NB4 (cell line): ENCODE measurements at places on chromosomes 2 and 18.

GRCh38 chr18:12326711-12327460 is 18.8 kb downstream of the TUBB6 start:
- no peak for DNase-seq

- no peak for DNase-seq
Observed at GRCh38 chr2:56337342-56337741, 153.6 kb downstream of the CCDC85A start.

DNA sequence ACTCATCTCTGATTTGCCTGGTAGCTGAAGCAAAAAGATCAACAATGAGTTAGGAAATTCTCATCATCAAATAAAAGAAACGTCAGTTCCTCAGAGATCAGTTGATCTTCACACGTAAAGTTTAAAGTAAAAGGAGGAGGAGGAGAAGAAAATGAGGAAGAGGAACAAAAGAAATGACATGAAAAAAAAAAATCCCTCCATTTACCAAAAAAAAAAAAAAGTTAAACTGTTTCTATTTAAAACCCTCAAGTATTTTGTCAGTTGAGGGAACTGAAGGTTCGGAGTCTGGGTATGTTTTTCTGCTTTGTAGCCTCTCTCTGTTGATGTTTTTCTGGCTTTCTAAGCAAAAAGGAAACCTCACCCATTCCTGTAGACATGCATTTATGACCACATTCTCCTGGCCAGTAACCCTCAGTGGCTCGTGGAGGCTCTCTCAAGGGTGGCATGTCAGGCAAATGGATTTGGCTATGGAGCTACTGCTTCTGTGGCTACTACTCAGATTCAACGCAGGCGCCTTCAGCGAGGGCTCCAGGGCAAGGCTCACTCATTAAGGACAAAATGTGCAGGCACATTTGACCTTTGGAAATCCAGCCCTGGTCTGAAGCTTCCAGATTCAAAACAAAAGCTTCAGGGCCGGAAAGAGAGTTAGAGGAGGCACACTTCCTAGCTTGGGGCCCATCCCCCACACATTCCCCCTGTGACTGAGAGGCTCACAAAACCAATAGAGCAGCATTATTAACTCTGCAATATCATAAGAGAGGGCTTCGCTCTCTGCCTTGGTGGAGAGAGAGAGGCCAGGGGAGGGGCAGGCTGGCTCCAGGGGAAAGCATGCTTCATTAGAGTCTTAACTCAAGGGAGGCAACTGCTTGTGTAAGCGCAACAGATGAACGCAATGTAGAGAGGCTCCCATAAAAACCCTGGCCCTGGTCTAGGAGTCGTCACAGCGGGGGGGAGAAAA is 22.3 kb downstream of the KLF7 start:
- peak; percentile 93 for DNase-seq

GRCh38 chr2:215712871-215713790 is 277.3 kb upstream of the FN1 start:
- no peak for DNase-seq

DNA sequence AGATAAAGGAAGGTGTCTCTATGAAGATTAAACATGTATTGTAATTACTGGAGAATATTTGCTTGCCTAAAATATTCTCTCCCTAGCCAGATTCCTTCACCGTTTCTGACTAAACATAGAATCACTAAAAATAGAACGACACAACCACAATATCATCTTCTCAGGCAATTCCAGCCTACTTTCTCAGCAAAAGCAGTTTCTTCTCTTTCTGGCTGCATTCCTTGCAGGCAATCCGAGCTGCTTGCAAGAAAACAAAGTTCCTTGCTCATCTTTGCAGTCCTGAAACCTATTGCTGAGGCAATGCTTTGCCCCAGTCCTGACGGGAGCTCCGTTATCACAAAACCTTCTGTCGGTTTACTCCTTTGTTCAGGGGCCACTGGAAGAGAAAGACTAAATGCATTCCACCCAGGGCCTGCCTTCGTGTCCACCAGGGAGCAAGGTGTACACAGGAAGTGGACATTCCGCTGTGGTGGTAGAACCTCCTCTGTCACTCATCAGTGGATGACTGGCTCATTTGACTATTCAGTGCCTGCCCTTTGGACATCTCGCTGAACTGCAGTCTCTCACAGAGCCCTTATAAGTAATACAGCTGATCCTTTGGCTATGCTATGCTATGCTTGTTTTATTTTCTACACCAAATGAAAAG is 239.2 kb upstream of the DOK6 start:
- DNase-seq, result no peak

GRCh38 chr18:39341129-39341528 is 1775.5 kb upstream of the CELF4 start:
- no peak for DNase-seq

DNA sequence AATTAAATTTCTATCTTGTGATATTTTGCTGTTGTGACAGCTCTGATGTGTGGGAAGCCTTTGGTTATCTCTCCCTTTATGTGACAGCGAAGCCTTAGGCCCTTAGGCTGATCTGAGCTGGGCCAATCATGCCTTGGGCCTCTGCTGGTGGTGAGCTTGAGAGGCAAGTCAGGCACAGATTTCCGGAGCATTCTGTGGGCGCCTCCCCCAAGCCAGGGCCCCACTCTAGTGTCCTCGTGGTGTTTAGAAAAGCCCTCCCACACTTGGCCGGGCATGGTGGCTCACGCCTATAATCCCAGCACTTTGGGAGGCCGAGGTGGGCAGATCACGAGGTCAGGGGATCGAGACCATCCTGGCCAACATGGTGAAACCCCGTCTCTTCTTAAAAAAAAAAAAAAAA is 239.8 kb downstream of the SH3RF3 start:
- DNase-seq, result no peak

GRCh38 chr2:29070526-29070925 is 3.8 kb downstream of the PCARE start:
- DNase-seq, result no peak

DNA sequence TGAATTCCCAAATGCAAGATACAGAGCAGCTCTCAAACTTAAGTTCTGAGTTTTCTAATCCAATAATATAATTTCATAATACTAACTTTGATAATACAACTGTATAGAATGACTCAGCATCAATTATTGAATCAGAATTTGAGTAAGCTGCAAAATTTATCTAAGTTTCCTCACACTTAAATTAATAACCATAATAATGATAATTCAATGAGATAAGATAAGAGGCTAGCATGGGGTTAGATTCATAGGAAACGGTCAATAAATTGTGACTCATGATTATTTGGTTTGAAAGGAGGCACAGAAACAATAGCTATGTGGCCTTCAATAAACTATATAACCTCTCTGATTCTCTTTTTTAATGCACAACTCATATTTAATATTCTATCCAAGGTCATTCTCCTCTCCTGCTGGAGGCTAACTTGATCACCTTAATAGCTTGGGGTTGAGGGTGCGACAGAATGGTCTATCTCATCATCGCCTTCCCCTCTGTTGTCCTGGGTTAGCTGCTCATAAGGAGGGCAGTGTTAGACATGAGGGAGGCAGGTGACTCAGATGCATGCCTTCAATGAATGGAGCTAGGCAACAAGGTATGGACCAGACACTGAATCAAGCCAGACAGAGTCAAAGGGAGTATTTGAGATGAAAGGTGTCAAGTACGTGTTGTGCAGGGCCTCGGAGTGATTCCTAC is 36.2 kb upstream of the BMP10 start:
- peak; percentile 39 for DNase-seq

GRCh38 chr2:88832992-88833389 is 141.5 kb downstream of the RPIA start:
- DNase-seq, result no peak

GRCh38 chr2:119760956-119761275 is 1.2 kb downstream of the PTPN4 start:
- peak; percentile 45 for DNase-seq

DNA sequence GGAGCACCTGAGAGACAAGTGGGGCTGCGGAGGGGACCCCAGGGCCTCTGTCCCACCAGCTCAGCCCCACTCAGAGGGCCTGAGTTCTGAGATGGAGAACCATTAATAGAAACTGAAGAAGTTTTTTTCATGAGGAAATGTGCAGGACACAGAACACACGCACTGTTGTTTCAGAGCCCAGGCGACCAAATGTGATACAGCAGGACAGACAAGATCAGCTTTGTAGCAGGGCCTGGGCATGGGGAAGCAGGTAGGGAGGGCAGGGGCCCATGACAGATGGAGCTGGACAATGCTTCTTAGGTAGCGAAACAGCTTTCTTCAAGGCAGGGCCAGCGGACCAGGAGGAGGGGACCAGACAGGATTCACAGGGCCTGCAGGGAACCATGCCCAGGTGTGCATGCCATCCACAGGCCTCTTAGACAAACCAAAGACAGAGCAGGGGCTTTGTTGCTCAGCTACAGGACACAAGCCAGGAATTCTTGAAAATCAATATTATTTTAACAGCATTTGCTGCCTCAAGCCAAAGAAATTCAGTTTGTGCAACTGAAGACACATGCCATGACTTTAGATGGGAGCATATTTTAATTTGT is 252.8 kb upstream of the GYPC start:
- no peak for DNase-seq

- DNase-seq, result peak; percentile 56
Observed at GRCh38 chr2:85534881-85535280, 4.1 kb upstream of the MAT2A start.

DNA sequence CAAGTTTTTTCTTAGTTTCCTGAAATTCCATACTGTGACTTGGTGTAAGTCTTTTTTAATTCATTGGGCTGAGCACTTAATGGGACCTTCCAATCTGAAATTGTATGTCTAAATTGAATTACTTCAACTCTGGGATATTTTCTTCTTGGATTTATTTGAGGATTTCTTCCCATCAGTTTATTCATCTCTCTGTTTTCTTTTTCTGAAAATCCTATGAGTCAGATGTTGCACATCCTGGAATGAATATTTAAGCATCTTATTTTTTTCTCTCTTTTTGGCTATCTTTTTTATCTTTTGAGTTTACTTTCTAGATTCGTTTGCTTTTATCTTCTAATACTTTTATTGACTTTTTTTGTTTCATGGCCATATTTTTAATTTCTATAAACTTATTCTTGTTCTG is 55.4 kb upstream of the ACYP2 start:
- DNase-seq, result no peak

DNA sequence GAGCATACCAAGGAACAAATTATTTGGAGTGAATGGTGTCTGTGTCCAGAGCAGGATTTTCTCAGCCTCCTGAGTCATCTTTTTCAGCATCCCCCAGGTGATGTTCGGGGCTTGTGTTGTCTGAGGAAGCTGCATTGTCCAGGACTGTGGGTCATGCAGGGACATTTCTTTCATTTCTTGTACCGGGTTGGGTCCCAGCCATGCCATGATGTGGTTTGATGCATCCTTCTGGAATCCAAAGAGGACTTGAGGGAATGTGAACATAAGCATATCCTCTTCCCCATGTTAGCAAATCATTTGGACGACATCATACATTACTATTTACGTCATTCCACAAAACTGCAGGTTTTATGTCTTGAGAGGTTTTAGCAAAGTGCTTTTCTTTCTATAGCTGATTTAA is 797.8 kb downstream of the CCDC85A start:
- DNase-seq, result no peak

- no peak for DNase-seq
Observed at GRCh38 chr2:148979919-148980277, 58.6 kb upstream of the LYPD6B start.

- no peak for DNase-seq
Observed at GRCh38 chr2:182463760-182464159, 36.9 kb upstream of the PDE1A start.
